H9 (cell line): ENCODE measurements at places on chromosomes 7 and 10. TPM values are rescaled to one million over a fixed set of nuclear protein-coding genes. Genes with fewer than 3 reads are reported as not detected.

DNA sequence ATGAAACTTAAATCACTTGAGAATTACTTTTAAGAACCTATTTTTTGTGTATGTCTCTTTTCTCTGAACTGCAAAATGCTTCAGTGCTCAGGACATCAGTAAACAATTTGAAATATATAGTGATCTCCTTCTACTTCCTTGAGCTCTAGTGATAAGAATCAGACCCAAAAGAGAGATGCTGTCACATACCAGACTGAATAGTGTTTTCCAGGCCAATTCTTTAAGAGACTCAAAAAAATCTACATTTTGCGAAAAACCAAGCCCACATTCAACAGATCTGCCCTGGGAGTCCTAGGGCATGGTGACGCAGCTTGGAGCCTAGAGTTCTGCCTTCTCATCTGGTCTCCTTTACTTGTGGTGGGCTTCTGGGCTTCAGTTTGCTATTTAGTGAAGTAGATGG is 72.1 kb upstream of the SLC13A1 start:
- DNase-seq, result no peak
- no peaks in the 10 kb centered on the region for H3K36me3 ChIP-seq
- no peak overlapping the region for H3K4me3 ChIP-seq
- no peaks in the 10 kb centered on the region; the same call in 1 of the 2 replicates for H3K4me1 ChIP-seq

- no peak for DNase-seq
- no peaks in the 10 kb centered on the region for H3K4me1 ChIP-seq
- peaks cover 6% of the 10 kb centered on the region for H3K36me3 ChIP-seq
- H3K27ac ChIP-seq, result no peak overlapping the region
- no peaks in the 10 kb centered on the region for H3K27me3 ChIP-seq
These were observed 34.9 kb downstream of the PRF1 start for GRCh38 chr10:70567603-70568002.

The SRRM3 gene
- 10.7 and 11.0 TPM in 2 replicates for total RNA-seq

The CCL24 gene
- not detected in 2 replicates for total RNA-seq

- H3K36me3 ChIP-seq, result peaks cover 8% of the 10 kb centered on the region
- no peak for DNase-seq
- no peaks in the 10 kb centered on the region for H3K27me3 ChIP-seq
- H3K27ac ChIP-seq, result no peak overlapping the region
- no peaks in the 10 kb centered on the region for H3K4me1 ChIP-seq
These were observed 50.3 kb downstream of the HTR5A start for GRCh38 chr7:155120460-155120859.
